ENCODE measurements at places on chromosomes 3 and 15. TPM values are rescaled to one million over a fixed set of nuclear protein-coding genes. Genes with fewer than 3 reads are reported as not detected.

ARIH2 gene
- total RNA-seq: 85.6 TPM

PRR23C gene
- not detected for total RNA-seq

IQCF5 gene
- not detected for total RNA-seq

B3GALNT1 gene
- total RNA-seq: 19.1 TPM

SGO1 gene
- 0.38 TPM for total RNA-seq

SOX14 gene
- total RNA-seq: not detected

SMCO1 gene
- not detected for total RNA-seq

GOLGA8J gene
- total RNA-seq: not detected

GHSR gene
- not detected for total RNA-seq

CPA3 gene
- not detected for total RNA-seq

ERC2 gene
- total RNA-seq: 1.8 TPM

ANXA2 gene
- 3,105 TPM for total RNA-seq

RLBP1 gene
- total RNA-seq: not detected

CLASP2 gene
- total RNA-seq: 31.0 TPM

SLC9A9 gene
- total RNA-seq: 1.4 TPM

PATL2 gene
- 0.13 TPM for total RNA-seq

LSMEM2 gene
- not detected for total RNA-seq

TGM4 gene
- 0.65 TPM for total RNA-seq

PLSCR2 gene
- not detected for total RNA-seq

ECE2 gene
- total RNA-seq: not detected

SLC22A14 gene
- 0.16 TPM for total RNA-seq

RPL35A gene
- 652 TPM for total RNA-seq

DET1 gene
- total RNA-seq: 5.5 TPM

LIPC gene
- 0.16 TPM for total RNA-seq

SERINC4 gene
- not detected for total RNA-seq

LYZL4 gene
- total RNA-seq: not detected
